Activated CD4-positive, alpha-beta T cell treated with anti-CD3 and anti-CD28 coated beads, Interleukin-2, Interleukin-4, amounts not matched to agents 100 ng/mL and 50 ng/mL, durations not matched to agents 16 hours and 8 hours (primary cell): ENCODE measurements at places on chromosomes 3 and 15.

GRCh38 chr3:69413551-69414207, 27.8 kb upstream of the FRMD4B start:
- DNase-seq: no peak

GRCh38 chr3:135084405-135084804, 289.3 kb downstream of the EPHB1 start:
- DNase-seq: no peak

- no peak for DNase-seq
Observed at GRCh38 chr3:58324391-58325390, 8.0 kb upstream of the PXK start.

- no peak for DNase-seq
Observed at GRCh38 chr3:40313975-40314860, 4.7 kb downstream of the EIF1B start.

DNA sequence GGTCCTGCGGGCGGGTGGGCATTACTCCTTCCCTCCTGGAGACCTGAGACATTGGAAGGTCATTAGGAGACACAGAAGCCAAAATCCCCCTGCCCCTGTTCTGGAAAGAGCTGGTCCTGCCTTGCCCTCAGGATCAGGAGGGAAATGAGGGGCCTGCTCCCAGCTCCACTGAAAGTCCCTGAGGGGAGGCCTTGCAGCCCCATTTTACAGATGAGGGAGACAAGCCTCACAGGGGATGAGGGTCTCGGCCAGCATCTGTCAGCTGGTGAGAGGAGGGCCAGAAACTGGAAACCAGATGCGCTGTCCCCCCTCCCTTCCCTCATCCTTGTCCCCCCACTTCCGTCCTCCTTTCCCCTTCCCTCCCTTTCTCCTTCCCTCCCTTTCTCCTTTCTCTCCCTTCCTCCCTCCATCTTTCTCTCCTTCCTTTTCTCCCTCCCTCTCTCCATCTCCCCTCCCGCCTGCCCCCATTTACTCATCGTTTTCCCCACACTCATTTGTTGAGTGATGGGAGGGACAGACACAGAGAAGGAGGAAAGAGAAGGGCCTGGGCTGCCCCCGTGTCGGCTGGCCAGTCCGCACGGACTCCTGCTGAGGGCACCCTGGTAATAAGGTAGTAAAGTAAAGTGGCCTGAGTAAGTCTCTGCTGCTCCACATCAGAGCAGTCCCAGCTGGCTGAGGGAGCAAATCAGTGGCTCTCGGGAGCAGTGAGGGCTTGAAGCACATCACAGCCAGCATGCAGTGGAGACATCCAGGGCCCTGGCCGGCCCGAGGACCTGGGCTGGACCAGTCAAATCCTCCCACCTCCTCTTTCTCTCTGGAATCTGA, 112.4 kb upstream of the ALDH1A3 start:
- no peak for DNase-seq

- DNase-seq: no peak
Observed at GRCh38 chr3:103818800-103819199, 1384.0 kb downstream of the ZPLD1 start.

GRCh38 chr3:151960961-151961580, 87.6 kb downstream of the SUCNR1 start:
- DNase-seq: no peak

DNA sequence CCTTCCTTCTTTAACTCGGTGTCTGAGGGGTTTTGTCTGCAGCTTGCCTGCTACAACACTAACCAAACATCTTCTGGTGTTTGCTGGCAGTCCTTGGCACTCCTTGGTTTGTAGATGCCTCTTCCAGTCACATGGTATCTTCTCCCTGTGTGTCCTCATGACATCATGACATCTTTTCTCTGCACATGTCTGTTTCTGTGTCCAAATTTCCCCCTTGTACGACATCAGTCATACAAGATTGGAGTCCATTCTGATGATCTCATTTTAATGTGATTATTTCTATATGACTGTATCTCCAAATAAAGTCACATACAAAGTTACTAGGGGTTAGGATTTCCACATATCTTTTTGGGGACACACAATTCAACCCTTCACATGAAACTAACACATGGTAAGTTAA, 152.3 kb upstream of the LRRN1 start:
- DNase-seq: no peak

DNA sequence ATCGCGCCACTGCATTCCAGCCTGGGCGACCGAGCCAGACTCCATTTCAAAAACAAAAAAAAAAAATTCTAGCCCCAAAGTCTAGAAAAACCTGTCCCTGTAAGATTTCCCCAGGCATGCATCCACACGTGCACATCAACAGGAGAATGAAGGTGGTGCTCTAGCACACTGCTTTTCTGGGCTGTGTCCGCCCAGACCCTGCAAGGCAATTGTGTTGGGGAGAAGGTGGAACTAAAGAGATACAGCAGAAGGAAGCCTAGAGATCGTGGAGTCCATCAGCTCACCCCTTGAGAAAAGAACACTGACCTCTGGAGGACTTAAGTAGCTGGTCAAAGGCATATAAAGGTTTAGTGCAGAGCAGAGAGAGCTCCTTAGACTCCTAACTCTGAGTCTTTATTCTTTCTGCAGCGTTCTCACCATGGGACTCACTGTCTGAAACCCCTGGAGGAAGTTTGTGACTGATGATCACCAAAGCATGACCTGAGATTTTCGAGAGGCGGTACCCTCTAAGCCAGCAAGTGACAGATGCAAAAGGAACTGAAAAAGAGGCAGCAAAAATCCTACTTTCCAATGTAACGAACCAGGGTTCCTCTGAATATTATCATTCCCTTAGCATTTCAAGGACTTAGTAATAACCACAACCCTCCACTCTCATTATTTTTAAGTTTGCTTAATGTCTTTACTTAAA, 179.8 kb downstream of the MEX3B start:
- DNase-seq: no peak

DNA sequence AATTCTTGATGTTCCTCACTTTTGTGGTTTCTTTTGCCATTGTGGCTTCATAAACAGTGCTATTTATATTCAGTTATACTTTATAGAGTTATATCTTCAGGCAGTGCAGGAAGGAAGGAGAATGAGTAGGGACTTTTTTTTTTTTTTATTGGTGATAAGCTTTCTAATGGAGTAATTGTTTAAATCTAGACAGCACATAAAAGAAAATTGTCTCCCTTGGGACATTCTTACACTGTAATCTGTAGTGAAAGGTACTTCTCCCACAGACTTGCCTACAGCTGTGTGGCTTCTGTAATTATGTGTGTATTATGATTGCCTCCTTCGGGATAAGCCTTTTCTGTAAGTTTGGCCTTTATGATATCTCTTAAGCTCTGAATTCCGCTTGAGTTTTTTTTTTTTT, 41.6 kb downstream of the WDR76 start:
- no peak for DNase-seq

- DNase-seq: no peak
Observed at GRCh38 chr15:89077750-89078149, 10.5 kb upstream of the ABHD2 start.

DNA sequence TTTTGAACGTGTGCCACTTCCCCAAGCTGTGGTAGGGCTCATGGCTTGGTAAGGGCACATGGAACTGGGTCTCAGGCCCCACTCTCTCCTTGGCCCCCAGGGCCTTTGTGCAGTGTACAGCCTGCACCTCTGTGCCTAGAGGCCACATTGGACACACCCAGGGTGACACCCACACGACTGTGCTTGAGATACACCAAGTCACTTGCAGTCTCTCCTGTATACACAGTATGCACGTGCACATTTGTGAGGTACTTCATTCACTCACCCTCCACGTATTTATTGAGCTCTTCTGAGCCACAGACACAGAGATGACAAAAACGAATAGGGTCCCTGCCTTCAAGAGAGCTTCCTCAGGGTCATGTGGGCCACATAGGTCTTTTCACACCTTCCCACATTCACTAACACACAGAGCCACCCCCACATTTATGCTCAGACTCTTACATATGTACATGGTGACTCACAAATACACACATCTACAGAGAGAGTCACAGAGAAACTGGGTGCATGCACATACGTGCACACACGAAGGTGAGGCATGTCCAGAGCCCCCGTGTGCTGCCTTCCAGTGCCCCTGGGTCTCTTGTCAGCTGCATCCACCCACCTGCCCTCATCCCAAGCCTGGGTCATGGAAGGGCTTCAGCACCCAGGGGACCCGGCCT, 9.8 kb upstream of the TMEM115 start:
- no peak for DNase-seq

- no peak for DNase-seq
Observed at GRCh38 chr15:74392451-74392830, 25.0 kb upstream of the CYP11A1 start.

DNA sequence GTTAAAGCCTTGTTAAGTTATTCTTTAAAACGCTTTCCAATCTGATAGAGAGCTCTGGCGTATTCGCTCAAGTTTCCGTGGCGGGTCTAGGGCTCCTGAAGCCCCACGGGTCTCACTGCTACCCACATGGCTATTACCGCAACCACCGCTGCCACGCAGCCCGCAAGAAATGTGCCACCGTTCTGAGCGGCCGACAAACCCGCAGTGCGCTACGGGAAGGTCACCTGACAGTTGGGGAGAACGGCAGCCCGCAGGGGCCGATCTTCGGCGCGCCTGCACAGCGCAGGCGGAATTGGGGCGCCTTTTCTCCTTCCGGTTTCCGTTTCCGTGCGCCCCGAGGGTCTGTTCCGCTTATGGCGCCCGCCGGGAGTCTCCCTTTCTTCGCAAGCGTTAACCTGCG, 76.6 kb upstream of the SNRPN start:
- no peak for DNase-seq

DNA sequence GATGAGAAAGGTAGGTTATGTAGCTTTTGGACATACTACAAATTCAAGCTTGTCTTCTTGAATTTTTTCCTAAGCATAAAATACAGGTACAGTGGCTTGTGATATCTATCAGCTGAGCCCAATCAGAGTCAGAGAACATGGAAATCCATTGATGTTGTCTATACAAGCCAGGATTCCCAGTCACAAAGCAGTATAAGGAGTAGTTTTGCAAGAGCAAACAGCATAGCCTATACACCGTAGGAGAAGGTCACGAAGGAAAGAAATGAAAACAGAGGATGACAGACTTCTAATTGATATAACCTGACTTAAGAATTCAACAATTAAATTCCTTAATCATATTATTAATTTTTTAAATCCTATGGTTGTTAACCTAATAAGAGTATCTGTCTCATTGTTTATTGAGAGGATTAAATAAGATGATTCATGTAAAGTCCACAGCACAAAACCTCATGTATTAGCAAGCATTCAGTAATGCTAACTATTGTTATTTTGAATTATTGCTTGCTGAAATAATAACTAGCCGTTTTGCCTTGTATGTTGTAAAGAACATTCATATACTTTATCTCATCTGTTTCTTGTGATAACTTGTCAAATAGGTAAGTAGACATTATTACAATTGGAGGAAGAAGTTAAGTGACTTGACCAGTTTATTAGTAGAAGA, 276.6 kb upstream of the ZPLD1 start:
- DNase-seq: no peak

DNA sequence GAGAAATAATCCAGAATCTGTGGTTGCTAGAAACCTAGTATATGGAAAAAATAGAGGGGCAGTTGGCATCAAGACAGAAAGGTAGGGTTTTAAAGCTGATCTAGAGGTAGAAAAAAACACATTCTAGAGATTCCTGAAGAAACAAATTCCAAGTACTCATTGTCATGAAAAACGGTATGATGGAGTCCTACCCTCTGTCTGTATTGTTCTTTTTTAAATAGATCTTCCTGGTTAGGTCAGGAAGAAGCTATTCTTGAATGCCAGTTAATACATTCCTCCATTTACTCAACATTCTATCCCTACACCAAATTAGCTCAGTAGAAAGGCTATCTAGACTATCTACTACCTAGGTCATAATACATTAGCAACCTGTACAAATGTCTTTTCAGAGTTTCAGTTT, 364.7 kb downstream of the FHIT start:
- no peak for DNase-seq

DNA sequence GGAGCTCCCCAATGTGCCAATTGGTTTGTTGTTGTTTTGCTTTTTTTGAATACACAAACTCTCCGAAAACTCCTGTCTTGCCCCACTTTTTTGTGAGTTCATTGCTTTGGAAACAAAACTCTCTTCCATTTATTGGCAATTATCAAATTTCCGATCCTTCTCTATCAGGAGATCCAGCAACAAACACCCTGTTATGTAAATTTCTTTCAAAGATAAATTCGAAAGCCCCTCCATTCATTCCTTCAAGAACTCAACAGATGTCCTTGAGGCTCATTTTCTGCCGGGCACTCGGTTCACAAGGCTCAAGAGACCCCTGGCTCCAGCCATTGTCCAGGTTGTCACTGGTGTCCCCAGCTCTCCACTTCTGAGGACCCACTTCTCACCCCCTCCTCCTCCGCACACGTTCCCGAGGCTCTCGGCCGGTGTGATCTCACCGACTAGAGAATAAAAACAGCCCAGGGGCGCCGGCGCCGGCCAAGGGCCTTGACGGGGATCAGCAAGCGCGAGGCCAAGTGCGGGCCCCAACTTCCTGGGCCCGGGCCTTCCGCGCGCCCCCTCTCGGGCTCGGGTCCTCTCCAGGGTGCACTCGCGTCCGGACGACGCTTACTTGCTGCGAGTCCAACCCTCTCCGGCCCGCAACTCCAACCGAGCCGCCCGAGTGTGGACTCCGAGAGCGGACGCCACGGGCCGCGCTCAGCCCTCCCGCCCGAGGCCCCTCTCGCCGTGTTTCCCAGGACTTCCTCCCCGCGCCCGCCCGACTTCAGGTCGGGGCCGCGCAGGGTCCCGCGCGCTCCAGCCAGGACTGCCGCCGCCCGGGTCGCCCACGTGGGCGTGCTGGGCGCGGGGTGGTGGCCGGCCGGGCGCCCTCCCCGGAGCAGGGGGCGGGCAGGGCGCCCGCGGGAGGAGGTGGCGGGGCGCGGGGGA, 533 bp upstream of the SMAD3 start:
- DNase-seq: no peak

- no peak for DNase-seq
Observed at GRCh38 chr3:123053107-123053506, 13.7 kb upstream of the PDIA5 start.

DNA sequence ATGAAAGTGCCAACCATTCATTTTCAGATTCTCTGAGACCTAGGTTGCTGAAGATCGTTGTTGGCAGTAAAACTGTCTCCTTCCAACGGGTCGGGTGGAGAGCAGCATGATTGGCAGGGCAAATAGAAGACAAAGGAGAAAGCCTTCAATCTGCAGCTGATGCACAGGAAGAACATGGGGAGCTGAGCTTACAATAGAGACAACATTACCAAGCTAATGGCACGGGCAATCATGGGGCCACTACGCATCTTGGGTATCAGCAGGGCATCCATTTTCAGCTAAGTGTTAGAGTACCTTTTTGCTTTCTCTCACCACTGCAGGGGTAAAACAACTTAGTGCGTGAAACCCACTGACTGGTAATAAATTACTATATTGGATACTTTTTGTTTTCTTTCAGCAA, 114.8 kb downstream of the WDR72 start:
- DNase-seq: no peak

DNA sequence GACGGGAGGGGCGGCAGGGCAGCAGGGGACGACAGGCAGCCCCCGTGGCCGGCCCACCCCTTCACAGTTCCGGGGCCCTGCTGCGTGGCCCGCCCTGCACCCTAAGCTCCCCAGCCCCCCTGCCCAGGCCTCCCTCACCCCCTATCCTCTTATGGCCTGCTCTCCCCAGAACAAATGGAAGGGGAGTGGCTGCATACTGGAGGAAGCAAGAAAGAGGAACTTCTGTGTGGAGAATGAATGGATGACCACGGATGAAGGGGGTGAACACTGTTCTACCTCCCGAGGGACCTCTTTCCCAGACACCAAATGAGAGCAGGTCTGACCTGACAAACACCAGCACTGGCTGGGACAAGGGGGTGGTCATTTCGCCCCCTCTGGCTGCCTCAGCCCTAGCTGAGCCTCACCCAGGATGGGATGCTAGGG, 25.0 kb downstream of the SEC61A1 start:
- no peak for DNase-seq
